ENCODE measurements at places on chromosomes 1 and 21. TPM values are rescaled to one million over a fixed set of nuclear protein-coding genes. Genes with fewer than 3 reads are reported as not detected.
A peak's percentile ranks its signal among the peaks of the same experiment; 100 is the strongest.

GRCh38 chr1:158563853-158564252 lies 6.5 kb downstream of the OR6P1 start:
- no peaks in the 10 kb centered on the region for H3K4me1 ChIP-seq
- H3K36me3 ChIP-seq = no peaks in the 10 kb centered on the region
- no peak overlapping the region for H3K4me3 ChIP-seq
- H3K27ac ChIP-seq = no peak overlapping the region
- no peak for DNase-seq
- no peaks in the 10 kb centered on the region for H3K27me3 ChIP-seq

Gene RPTN
- total RNA-seq = not detected

GRCh38 chr1:88803444-88803843 lies 87.9 kb downstream of the GTF2B start:
- no peak overlapping the region for H3K4me3 ChIP-seq
- no peaks in the 10 kb centered on the region for H3K27me3 ChIP-seq
- no peak overlapping the region for H3K27ac ChIP-seq
- H3K4me1 ChIP-seq = no peaks in the 10 kb centered on the region

Gene USH2A
- not detected for total RNA-seq

DNA sequence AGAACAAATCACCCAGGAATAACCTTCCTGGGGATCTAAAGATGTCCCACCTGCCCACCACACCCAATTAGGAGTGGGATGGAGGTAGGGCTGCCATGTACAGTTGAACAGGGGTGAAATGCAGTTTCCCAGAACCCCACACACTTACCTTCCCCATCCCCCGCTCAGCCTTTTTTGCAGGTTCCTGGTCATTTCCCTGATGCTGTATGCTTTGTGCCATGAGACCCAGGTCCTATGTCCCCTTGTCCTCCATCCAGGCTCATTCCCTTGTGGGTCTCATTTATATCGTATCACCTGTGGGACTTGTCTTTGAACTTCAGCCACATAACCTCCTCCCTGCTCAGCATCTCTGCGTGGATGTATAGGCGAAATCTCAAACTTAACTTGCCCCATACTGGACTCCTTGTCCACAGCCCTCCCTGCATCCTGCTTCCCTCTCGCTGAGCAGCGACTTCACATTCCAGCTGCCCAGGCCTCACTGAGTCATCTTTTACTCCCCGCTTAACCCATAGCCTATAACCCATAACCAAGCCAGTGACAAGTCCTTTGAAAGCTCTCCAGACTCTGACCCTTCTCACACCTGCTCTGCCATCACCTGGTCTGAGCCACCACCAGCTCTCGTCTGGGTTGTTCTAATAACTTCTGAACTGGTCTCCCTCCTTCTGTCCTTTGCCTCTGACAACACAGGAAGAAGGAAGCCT lies 4.7 kb downstream of the LDLRAD2 start:
- H3K36me3 ChIP-seq = no peaks in the 10 kb centered on the region
- H3K27ac ChIP-seq = no peak overlapping the region
- DNase-seq = no peak
- no peak overlapping the region for H3K4me3 ChIP-seq

DNA sequence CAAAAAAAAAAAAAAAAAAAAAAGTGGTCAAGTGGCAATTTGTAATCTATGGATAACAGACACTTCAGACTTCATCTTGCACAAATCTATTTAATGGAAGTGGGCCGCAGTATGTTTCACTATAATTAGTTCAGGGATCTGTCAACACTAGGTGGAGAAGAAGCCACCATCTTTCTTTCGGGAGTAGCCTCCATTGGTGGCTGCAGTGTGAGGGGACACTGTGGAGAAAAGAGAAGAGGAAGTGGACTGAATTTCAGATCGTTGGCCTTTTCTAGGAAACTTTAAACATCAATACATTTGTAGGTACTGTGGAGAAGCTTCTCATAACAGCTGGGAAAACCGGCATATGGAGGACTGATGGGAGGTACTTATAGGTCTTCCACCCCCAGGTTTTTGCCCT lies 8.0 kb upstream of the ELAPOR1 start:
- no peak overlapping the region for H3K4me3 ChIP-seq
- H3K27me3 ChIP-seq = no peaks in the 10 kb centered on the region
- H3K27ac ChIP-seq = no peak overlapping the region
- no peak for DNase-seq

DNA sequence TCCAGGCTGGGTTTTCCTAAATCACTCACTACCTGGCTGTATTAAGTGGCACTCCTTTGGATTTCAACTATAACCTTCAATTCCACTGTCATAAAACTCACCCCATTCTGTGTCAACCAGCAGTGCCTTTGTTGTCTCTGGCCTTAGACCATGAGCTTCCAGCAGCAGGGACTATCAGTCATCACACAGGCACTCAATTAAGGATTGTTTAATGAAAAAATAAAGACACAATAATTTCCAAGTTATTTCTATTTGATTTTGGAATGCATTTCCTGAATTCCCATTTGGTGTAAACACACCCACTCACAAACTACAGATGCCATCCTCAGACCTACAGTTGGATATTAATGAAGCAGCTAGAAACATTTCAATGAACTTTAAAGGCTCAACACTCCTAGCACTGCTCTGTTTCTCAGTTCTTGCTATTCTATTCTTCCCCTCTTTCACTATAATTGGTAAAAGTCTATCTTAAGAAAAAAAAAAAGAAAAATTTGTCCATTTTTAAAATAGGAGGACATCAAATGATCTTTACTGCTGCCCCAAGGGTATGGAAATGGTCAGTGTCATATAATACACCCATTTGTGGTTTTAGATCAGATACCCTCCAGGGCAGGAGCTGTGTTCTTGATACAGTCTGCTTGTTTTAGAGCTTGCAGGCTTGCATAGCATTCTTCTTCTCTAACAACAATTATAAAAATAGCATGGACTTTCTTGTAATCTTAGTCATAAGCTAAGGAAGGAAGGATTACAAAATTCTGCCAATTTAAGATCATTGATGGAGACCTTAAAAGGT lies 156.4 kb downstream of the PTGER3 start:
- no peaks in the 10 kb centered on the region for H3K4me1 ChIP-seq
- no peaks in the 10 kb centered on the region for H3K36me3 ChIP-seq

Gene CXADR
- total RNA-seq = 36.4 TPM

GRCh38 chr1:153777648-153778047 lies 2.4 kb downstream of the SLC27A3 start:
- peak overlapping the region; percentile 87 for H3K4me3 ChIP-seq
- no peak for DNase-seq
- H3K27ac ChIP-seq = peak overlapping the region; percentile 94
- no peaks in the 10 kb centered on the region for H3K27me3 ChIP-seq

Gene S100A8
- 26.5 TPM for total RNA-seq

Gene AMY2A
- 1.3 TPM for total RNA-seq

Gene PLEKHA6
- total RNA-seq = 34.0 TPM

DNA sequence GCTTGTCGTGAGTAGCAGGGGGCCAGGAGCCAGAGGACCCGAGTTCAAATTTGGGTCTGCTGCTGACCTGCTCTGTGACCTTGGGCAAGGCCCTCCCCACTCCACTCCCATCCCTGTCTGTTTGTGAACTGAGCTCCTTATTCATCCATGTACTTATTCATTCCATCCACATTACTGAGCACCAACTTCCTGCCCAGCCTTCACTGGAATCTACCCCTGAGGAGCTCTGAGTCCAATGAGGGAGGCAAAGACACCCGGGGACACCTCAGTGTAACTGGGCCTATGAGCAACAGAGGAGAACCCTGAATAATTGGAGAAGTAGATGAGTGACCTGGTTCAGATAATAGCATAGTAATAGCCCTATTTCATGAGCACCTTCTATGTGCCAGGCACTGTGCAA lies 8.9 kb downstream of the BSND start:
- H3K4me1 ChIP-seq = no peaks in the 10 kb centered on the region
- no peaks in the 10 kb centered on the region for H3K27me3 ChIP-seq
- DNase-seq = no peak

GRCh38 chr1:31327381-31327780 lies 30.5 kb downstream of the ZCCHC17 start:
- H3K36me3 ChIP-seq = no peaks in the 10 kb centered on the region
- no peaks in the 10 kb centered on the region for H3K4me1 ChIP-seq
- no peak overlapping the region for H3K27ac ChIP-seq
- H3K27me3 ChIP-seq = no peaks in the 10 kb centered on the region

GRCh38 chr1:167387251-167387910 lies 130.9 kb downstream of the CD247 start:
- no peak overlapping the region for H3K4me3 ChIP-seq
- no peaks in the 10 kb centered on the region for H3K27me3 ChIP-seq
- H3K4me1 ChIP-seq = no peaks in the 10 kb centered on the region
- DNase-seq = no peak
- no peaks in the 10 kb centered on the region for H3K36me3 ChIP-seq

DNA sequence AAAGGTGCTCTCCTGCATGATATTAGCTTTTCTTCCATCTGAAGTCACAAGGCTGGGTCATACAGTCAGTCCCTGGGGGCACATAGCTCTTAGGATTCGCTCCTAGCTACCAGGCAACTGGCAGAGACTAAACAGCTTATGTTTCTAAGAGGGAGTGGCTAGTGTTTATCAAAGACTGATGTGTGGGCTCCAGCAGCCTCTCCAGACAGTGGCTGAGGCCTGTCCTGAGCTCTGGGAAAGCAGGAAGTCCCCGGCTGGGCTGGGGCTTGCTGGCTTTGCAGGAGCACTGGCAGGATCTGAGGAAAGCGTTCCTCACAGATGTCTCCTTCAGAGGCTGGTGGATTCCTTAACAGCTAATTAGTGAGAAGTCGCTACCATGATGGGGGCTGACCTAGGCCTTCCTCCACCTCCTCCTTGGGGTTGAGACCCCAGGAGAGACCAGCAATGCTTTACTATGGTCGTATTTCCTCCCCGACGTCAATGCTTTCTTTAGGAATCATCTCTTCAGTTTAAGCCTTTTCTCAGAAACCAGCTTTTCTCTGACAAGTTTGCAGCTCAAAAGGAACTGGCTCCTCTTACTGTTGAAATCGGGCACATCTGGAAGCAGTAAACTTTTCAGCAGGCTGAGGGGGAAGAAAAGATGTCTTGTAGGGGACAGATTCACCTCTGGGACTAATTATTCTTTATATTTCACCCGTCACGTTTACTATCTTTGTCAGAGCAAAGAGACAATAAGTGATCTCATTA lies 33.5 kb upstream of the HHAT start:
- H3K4me3 ChIP-seq = no peak overlapping the region
- no peaks in the 10 kb centered on the region for H3K27me3 ChIP-seq
- no peak for DNase-seq
- peaks cover 11% of the 10 kb centered on the region for H3K4me1 ChIP-seq

DNA sequence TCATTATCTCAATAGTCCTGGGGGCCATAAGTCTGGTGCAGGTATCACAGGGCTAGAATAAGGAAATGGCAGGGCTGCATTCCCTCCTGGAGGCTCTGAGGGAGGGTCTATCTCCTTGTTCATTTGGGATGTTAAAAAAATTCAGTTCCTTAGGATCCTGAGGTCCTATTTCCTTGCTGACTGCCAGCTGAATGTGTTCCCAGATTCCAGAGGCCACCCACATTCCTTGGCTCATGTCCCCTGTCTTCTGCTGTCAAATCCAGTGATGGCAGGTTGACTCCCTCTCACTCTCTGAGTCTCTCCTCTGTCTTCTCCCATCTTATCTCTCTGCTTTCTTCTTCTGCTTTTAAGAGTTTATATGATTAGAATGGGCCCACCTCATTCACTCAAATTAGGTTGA lies 400.6 kb downstream of the PTPRU start:
- H3K27me3 ChIP-seq = no peaks in the 10 kb centered on the region
- H3K36me3 ChIP-seq = no peaks in the 10 kb centered on the region
- no peak overlapping the region for H3K27ac ChIP-seq

Gene CR1L
- not detected for total RNA-seq

DNA sequence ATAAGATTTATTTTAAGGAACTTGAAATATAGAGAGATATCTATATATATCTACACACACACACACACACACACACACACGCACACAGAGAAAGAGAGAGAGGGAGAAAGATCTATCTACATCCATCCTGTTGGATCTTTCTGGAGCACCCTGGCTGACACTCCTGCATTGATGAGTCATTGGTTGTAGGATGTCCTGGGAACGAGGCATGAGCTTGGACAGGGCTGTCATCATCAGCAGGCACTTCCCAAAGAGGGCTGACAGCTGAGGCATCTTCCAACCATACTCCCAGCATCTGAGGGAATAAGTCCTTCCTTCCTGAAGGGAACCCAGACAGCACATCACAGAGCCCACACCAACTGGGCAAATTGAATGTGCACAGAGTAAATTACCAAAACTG lies 99.1 kb upstream of the ERG start:
- no peaks in the 10 kb centered on the region for H3K36me3 ChIP-seq
- no peak for DNase-seq
- no peak overlapping the region for H3K4me3 ChIP-seq
- H3K4me1 ChIP-seq = no peaks in the 10 kb centered on the region
- H3K27ac ChIP-seq = no peak overlapping the region
